NCI-H2081 (cell line): ENCODE measurements at places on chromosomes 12 and 14.

DNA sequence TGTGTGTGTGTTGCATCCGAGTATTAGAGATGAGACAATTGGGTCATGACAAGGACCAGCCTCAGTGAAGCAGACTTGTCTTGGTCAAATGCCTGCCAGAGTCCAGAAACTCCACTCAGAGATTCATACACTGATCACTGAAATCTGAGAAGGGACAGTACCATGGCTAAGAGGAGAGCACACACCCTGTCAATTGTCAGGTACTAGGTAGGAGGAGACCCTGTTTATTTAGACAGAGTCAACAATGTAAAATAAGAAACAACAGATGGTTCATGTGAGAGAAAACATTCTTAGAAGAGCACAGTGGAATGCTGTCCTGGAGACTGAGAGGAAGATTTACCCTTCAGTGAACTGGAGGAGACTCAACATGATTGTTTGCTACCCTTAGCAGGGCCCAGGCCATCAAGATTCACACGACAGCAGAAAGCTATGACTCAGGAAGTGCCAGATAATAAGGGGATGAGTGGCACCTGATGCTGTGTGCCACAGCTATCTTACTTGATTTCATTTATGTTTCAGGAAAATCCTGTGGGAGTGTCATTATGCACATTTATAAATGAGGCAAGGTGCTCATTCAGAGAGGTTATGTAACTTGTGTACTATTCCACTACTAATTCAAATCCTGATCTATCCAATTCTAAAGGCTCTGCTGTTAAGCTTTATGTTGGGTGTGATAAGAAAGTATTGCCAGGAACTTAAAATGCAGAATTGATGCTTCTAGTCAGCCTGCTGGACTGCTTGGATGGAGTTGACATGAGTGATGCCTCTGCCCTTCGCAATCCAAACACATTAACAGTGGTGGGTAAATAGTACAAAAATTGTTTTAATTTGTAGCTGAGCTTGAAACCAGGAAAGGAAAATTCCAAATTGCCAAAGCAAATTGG is 136.6 kb upstream of the NEDD1 start:
- DNase-seq = no peak

DNA sequence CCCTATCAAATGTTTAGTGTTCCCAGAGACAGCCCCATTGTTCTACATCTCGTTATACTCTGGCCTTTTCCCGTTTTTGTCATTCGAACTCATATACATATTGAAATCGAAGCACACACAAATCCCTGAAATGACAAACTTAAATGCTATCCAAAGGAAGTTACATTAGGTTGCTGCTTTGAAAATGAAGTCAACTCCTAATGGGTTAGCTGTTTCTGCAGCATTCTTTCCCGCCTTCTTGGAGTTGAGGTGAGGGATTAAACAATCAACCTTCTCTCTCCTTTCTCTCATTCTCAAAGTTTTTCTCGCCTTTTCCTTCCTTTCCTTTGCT is 642 bp upstream of the PHC1 start:
- DNase-seq = no peak

DNA sequence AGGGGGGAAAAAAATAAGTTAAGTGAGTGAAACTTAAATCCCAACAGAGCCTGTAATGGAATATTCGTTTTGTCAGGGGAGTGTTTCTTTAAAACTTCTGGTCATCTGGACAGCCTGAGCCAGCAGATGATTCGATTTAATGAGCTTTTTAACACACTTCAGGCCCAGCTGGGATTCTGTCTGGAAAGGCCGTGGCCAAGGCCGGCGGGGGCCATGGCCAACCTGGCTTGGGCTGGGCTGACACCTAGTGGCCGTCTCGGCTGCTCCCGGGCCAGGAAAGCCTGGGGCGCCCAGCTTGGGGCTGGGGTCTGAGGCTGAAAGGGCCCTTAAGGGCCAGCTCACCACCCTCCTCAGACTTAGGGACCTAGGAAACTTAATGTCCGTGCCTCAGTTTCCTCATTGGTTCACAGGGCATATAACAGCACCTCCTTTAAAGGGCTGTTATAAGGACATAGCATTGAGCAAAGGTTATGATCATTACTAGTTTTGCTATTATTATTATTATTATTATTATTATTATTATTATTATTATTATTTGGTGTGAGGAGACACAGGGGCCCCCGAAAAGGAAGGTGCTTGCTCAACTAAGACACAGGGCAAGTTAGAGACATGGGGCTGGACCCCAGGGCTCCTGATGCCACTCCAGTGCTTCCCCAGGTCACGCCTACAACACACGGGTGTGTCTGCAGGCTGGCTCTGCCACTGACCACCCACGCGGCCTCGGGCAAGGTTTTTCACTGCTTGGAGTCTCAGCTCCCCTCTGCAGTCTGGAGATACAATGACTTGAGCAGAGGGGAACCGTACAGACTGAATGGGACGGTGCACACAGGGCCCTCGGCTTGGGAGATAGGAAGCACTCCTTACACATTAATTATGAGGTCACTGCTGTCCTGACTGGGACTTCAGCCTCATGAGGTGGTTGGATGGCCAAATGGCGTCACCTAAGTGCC is 84.0 kb downstream of the SYNE3 start:
- DNase-seq = peak; percentile 10

GRCh38 chr12:121861636-121862254 is 3.1 kb upstream of the HPD start:
- no peak for DNase-seq

DNA sequence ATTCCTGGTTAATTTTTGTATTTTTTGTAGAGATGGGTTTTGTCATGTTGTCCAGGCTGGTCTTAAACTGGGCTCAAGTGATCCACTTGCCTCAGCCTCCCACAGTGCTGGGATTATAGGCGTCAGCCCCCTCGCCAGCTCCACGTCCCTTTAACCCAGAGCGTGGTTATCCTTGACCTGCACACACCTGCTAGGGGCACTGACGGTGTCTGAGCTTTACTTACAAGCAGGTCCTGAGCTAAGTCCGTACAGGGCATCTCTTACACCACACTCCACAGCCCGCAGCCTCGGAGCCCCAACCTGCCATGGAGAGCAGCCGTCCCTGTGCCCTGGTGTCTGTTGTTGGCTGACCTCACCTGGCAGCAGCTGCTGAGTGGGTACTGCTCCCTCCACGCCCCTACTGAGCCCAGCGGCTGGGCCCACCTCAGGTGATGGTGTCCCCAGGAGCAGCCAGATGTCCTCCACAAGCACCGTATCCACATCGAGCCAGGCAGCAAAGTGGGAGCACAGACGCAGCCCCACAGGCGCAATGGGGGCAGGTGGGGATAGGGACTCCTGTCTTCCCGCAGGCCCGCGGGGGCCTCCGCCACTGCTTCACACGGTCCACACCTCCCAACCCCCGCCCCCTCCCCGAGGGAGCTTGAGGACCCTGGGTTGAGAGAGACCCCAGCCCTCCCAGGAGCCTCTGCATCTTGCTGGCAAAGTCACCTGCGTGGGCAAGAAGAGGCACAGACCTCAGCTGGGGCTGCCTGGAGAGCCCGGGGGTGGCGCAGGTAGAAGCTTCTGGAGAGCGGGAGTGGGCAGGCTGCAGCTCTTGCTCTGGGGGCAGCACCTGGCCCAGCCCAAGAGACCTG is 325.4 kb upstream of the SFSWAP start:
- DNase-seq = no peak

GRCh38 chr12:57474862-57475261 is 4.8 kb downstream of the ARHGAP9 start:
- no peak for DNase-seq

GRCh38 chr12:38711054-38711453 is 194.3 kb downstream of the CPNE8 start:
- no peak for DNase-seq

- DNase-seq = no peak
Observed at GRCh38 chr14:53845813-53846693, 110.6 kb downstream of the BMP4 start.

- DNase-seq = no peak
Observed at GRCh38 chr14:71244341-71244740, 337.1 kb downstream of the PCNX1 start.

- DNase-seq = no peak
Observed at GRCh38 chr14:34270361-34270760, 191.7 kb downstream of the SPTSSA start.

DNA sequence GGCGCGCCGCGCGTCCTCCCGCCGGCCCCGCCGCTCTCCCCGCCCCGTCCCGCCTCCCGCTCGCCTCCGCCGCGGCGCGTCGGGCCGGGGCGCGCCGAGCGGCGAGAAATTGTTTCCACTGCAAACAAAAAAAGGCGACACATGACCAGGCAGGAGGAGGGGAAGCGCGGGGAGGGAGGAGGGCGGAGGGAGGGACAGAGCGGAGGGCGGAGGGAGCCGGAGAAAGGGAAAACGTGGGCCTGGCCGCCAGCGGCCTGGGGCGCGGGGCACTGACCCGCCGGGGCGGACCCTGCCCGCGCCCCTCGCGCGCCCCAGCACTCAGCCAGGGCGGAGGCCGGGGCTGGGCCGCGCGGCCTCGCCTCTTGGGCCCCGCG is at the start of gene FOXN3:
FOXN3 (minus strand) TSS at position 143 of the 374 bp plus-strand sequence. CDS start 4,757 bp downstream, outside the sequence.
- peak; percentile 92 for DNase-seq

DNA sequence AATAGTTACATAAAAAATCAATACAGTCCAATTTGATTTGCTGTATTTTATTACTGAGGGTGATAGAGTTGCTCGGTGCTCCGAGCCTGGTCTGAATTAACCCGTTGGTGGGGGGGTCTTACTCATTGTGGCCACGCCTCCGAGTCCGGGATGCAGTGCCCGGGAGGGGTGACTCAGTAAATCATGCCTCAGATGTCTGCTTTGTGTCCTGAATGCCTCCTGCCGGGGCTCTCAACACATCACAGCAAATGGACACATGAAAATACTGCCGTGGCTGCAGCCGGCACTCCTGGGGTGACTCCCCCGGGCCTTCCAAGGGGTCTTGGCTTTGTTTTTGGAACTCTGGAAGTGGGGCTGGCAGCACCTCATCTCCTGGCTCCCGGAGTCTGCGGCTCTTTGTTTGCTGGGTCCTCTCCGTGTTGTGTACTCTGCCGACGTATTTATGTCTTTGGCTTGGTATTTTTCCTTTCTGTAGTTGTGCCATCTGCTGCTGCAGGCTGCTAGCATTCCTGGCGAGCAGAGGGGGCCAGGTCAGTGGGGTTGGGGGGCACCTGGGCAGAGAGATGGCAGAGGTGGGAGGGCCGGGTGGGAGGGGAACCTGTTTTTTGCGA is 129.0 kb downstream of the AACS start:
- no peak for DNase-seq

DNA sequence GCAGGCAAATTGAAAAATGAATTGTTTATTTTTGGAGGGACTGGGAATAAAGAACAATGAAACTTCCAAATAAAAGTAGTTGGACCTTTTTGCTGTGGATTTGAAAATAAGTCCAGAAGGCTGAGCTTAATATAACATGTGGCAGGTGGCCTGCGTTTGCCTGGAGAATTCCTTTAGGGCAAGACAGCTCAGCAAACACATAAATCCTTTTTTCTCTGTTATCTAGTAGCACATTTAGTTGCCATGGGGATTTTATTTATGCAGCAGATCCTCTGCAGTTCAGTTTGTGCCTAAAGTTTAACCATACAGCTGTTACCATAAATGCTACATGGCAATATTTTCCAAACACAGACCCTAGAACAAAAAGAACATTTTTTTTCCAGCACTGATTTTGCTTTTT is 180.0 kb downstream of the NPAS3 start:
- peak; percentile 86 for DNase-seq

GRCh38 chr14:105527826-105528585 is 1.6 kb downstream of the TMEM121 start:
- DNase-seq = peak; percentile 74

GRCh38 chr12:58883576-58884334 is 36.5 kb downstream of the LRIG3 start:
- no peak for DNase-seq

DNA sequence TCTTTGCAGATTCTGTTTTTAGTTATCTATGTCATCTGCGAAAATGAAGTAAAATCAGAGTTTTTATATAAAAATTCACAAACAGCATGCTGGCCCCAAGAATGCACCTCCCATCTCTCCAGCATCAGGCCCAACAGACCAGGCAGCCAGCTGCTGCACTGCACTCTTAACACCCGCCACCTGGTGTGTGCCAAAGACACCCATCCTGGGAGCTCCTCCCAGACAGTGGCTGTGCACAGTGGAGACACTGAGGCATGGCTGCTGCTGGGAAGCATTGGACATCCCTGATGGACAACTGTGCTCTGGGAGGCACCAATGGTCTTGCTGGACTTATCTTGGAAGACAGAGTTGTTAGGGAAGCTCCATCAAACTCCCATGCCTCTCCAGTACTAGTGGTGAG is 817.2 kb downstream of the TMEM121 start:
- no peak for DNase-seq

GRCh38 chr14:94387051-94388026 is 1.1 kb downstream of the SERPINA1 start:
- DNase-seq = no peak

DNA sequence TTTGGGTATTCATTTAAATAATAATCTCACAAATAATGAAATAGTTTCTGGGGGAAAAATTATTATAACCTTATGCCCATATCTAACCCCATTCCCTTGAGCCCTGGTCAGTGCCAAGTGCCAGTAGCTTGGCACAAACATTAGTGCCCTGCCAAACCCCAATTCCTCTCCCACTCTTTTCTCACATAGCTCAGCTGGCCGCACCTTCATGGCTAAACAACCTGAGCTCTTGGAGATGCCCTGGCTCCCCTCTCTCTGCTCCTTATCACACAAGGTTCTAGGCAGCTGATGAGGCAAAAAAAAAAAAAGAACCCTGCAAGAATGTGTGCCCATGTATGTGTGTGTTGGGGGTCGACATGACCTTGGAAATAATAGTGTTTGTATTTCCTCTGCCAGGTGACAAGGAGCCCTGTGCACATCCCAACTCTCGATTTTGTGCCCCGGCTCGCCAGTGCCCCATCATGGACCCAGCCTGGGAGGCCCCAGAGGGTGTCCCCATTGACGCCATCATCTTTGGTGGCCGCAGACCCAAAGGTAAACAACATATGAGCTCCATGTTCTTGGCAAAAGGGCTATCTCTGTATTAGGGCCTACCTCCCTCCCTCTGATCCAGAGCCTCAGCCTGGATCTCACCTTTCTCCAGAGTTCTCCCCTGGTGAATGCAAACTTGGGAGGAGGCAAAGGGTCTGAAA is 8.4 kb downstream of the PCK2 start:
- no peak for DNase-seq

- no peak for DNase-seq
Observed at GRCh38 chr12:1864456-1864855, 44.1 kb downstream of the LRTM2 start.

- no peak for DNase-seq
Observed at GRCh38 chr12:132583736-132584135, 26.6 kb downstream of the LRCOL1 start.

GRCh38 chr14:64772397-64772950 is 68.2 kb downstream of the PLEKHG3 start:
- no peak for DNase-seq

GRCh38 chr12:14289601-14290000 is 75.9 kb upstream of the ATF7IP start:
- DNase-seq = no peak
